Heart right ventricle (tissue), 16 donors: ENCODE measurements at places on chromosomes 16 and 17. TPM values are rescaled to one million over a fixed set of nuclear protein-coding genes. Genes with fewer than 3 reads are reported as not detected.

Gene MFSD6L
- not detected for total RNA-seq

Gene COX10
- 58.6 TPM for total RNA-seq

Gene NDEL1
- 34.6 TPM for total RNA-seq

Gene SCNN1G
- not detected for total RNA-seq

Gene HSD11B2
- total RNA-seq = 0.77 TPM

Gene CFAP119
- 0.44 TPM for total RNA-seq

Gene ADAP2
- 1.2 TPM for total RNA-seq

GRCh38 chr17:80429356-80430275, 14.6 kb downstream of the ENDOV start:
- DNase-seq = no peak

DNA sequence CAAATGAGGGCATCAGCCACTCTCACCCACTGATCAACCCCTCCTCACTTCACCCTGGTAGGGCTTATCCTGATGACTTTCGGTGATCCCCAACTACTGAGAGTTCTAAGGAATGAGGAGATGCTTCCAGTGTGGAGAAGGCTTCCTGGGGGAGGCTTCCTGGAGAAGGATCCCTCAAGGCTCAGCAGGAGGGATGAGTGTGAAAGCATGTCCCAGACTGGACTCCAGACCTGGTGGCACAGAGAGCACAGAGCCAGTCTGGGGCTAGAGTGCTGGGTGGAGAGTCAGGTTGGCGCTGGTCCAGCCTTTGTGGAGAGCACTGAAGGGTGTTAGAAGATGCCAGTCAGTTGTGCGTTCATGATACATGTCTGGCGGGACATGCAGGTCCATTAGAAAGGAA, 53.7 kb downstream of the PLD6 start:
- peak; percentile 74 for DNase-seq

DNA sequence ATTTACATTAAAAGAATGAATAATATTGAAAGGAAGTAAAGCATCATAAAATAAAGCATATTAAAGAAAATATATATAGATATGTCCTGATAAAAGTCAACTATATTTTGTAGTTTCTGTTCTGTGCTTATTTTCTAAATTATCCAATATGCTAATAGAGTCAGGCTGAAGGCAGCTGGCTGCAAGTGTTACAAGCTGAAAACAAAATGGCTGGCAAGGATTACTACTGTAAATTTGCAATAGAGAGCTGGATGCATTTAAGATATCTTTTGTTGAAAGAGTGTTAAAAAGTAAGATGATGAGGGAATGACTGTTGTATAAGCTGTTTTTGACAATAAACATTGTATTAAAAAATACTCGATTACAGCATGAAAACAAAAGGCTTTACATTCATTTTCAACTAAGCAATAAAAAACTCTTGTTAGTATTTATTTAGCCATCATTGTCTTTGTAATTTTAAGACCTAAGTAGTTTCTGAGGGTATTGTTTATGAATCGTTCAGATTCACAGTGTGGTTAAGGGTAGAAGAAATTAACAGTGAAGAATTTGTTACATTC, 76.3 kb downstream of the TANC2 start:
- no peak for DNase-seq

GRCh38 chr17:80598813-80599545, 54.3 kb downstream of the RPTOR start:
- no peak for DNase-seq

DNA sequence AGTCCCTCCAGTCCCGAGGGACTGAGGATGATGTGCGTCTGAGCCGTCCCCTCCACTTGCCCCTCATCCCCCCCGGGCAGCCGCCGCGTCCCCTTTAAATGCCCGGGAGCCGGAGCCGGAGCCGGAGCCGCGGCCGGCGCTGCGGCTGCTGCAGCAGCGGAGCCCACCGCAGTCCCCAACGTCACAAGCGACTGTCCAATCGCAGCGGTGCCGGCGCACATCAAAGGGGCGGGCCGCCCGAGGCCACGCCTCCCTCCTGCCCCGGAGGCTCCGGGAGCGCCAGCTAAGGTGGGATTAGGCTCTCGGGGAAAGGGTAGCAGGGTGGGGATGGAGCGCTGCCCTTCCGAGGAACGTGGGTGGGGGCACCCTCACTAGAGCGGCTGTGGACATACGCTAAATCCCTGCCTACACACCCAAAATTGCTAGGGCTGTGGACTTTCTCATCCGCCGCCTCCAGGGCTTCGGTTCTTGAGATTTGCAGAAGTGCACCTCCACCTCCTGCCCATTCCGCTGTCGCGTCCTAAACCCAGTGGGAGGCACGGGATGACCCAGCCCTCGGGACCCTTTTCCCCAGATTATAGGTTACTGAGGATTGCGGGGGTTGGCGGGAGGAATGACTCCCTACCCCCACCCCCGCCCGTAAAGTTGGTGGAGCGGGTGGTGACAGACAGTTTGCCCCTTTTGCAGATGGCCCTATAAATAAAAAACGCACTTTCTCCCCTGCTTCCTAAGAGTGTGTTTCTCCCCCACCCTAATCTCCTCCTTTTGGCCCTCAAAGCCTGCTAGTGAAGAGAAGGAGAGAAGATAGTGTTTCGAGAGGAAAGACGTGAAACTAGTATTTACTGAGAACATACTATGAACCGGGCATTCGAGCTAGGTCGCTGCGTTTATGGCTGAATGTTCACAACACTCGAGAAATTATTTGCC, at the start of gene PHOSPHO1:
TSS of gene PHOSPHO1 (minus strand) at position 152 of the 927 bp plus-strand sequence. CDS start 4,096 bp downstream, outside the sequence.
- peak; percentile 90 for DNase-seq

DNA sequence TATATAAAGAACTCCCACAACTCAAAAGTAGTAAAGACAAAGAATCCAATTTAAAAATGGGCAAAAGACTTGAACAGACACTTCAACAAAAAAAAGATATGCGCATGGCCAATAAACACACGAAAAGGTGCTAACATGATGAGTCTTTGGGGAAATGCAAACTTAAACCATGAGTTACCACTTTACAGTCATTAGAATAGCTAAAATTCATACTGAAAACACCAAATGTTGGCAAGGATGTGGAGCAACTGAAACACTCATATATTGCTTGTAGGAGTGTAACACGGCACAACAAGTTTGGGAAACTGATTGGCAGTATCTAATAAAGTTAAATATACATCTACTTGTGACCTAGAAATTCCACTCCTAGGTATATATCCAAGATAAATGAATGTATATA, 3.0 kb upstream of the PIK3R5 start:
- no peak for DNase-seq

DNA sequence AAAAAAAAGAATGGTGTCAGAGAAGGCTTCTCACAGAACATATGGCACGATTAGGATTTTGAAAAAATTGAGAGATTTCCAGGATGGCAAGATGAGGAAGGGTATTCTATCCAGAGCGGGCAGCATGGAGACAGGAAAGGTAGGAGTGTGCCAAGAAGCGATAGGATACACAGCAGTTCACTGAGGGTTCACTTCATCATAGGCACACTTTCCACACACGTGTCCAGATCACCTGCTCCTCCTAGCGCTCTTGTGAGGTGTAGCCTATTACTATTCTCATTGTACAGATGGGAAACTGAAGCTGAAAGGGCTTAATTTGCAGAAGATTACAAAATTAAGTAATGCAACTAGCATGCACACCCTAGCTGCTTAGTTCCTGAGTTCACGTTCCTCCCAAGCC, 6.2 kb upstream of the ELAC2 start:
- no peak for DNase-seq

DNA sequence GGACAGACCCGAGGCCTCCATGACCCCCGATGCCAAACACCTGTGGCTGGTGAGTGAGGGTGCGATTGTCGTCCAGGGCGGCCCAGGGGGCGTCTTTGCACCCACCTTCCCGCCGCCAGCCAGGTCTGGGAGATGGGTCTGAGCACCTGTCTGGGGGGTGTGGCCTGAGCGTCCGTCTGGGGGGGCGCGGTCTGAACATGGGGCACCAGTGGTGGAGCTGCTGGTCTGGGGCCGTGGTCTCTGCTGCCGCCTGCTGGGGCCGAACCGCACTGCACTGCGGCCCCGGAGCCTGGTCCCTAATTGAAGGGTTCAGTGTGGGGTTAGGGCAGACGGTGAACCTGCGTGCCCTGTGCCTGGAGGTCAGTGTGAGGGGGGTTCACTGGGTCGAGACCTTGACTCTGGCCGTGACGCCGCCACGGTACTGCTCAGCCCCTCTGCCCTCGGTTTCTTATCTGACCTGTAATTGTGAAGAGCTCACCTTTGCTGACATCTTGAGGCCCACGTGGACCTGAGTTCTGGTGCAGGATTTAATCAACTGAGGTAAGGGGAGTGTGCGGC, 12.6 kb upstream of the TCF25 start:
- DNase-seq = peak; percentile 49

DNA sequence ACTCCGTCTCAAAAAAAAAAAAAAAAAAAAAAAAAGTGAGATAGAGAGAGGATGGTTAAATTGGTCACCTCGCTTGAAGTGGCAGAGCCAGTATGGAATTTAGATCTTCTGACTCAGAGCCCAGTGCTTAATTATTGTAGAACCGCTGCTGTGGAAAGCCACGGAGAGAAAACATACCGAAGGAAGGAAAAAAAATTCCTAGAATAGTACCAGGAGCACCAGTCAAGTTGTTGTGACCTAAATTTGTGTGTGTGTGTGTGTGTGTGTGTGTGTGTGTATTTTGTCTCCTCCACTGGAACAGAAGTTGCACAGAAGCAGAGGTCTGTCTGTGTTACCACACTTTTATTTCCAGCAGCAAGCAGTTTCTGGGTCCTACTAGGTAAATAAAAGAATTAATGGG, 10.6 kb upstream of the NUP85 start:
- DNase-seq = no peak

GRCh38 chr17:692116-692515, 22.5 kb downstream of the VPS53 start:
- DNase-seq = no peak

DNA sequence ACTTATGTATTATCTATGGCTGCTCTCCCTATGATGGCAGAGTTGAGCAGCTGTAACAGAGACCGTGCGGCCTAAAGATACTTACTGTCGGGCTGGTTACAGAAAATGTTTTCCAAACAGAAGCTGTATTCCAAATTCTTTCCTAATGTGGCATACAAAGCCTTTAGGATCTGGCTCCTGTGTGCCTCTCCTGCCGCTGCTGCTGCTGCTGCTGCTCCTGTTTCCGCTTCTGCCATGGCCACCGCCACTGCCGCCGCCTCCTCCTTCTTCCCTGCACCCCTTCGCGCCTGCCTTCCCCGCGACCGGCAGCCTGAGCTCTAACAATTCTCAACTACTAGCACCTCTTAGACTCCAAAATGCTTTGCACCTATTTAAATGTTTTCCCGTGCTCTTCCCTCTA, 263.9 kb upstream of the TBX2 start:
- DNase-seq = no peak

GRCh38 chr17:81302324-81302723, 7.2 kb upstream of the SLC38A10 start:
- DNase-seq = no peak

GRCh38 chr16:35733278-35733965, 2274.0 kb downstream of the TP53TG3F start:
- DNase-seq = no peak

- DNase-seq = no peak
Observed at GRCh38 chr16:9102379-9102778, 10.9 kb downstream of the HAPSTR1 start.

- DNase-seq = peak; percentile 80
Observed at GRCh38 chr17:42193969-42194899, at the start of gene GHDC. Gene GHDC, minus strand, starts transcription at chr17:42194494. Its CDS starts 913 bp downstream, at chr17:42193581.

GRCh38 chr16:305916-306626, 23.1 kb downstream of the PDIA2 start:
- no peak for DNase-seq

- no peak for DNase-seq
Observed at GRCh38 chr16:25691519-25692091, at the start of gene HS3ST4. Gene HS3ST4, plus strand, starts transcription at chr16:25691959.

- no peak for DNase-seq
Observed at GRCh38 chr16:88924834-88925539, 52.0 kb downstream of the CBFA2T3 start.

GRCh38 chr17:72510351-72511016, 389.7 kb downstream of the SOX9 start:
- no peak for DNase-seq

DNA sequence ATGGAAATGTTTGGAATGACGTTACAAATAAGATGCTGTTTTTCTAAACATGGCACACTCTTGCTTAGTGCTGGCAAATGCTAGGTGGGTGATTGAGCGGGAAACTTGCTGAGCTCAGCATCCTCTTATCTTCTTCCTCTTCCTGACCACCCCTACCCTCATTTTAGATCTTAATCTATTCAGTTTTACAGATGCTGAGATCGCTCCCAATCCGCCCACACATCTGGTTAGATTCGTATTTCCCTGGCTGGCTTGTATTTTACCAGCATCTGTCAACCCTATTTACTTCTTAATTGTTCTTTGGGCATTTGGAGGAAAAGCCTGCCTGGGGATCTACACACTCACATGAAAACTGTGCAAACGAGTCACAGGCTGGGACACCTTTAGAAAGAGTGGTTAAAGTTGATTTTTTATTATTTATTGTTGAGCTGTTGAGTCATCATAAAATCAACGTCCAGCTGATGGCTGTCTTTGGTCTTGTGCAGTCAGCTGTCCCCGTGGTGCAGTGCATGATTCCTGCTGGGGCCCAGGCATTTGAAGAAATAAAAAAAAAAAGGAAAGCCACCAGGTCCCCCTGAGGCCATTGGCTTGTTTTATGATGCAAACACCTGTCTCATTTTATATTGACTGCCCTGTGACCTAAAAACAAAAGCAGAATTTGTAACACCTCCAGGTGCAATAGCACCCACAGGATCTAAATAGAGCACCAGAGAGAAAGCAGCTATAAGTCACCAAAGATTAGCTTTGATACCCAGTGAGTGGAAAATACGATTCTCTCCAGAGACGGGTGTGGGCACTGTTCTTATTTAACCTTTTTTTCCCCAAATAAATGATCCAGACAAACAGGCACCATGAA, 258.6 kb downstream of the HS3ST3B1 start:
- no peak for DNase-seq

DNA sequence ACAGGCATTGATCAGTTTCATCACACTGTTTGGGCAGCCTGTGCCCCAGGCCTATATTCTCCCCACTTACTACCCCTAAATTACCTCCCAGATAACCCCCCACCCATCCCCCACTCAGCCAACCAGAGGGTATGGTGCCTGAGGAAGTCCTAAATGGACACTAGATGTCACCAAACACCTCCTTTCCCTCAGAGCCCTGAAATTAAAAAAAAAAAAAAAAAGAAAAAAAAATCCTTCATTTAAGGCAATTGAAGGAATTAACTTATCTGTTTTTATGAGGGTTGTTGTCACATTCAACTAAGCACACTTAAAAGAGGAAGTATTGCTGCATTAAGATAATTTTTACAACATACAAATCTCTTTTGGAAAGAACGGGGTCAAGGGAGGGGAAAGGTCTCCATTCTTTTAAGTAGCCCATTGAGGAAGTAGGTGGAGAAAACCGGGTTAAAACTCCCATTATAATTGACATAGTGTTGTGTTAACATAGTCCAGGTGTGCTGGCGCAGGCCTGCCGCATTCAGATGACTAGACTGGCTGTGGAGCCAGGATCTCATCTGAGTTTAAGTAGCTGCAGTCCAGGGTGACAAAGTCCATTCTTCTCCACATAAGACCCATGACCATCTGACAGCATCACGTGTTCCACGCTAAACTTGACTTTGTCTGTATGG, 46.3 kb downstream of the SNX11 start:
- DNase-seq = no peak

- DNase-seq = no peak
Observed at GRCh38 chr17:15890279-15890892, 54.5 kb upstream of the ADORA2B start.
